ENCODE measurements at places on chromosomes 3 and 15.
A peak's percentile ranks its signal among the peaks of the same experiment; 100 is the strongest.

- DNase-seq, result no peak
These were observed 1.3 kb downstream of the PYGO1 start for GRCh38 chr15:55586808-55587207.

- no peak for DNase-seq
These were observed 88.6 kb upstream of the ZNF385D start for GRCh38 chr3:21839592-21839991.

DNA sequence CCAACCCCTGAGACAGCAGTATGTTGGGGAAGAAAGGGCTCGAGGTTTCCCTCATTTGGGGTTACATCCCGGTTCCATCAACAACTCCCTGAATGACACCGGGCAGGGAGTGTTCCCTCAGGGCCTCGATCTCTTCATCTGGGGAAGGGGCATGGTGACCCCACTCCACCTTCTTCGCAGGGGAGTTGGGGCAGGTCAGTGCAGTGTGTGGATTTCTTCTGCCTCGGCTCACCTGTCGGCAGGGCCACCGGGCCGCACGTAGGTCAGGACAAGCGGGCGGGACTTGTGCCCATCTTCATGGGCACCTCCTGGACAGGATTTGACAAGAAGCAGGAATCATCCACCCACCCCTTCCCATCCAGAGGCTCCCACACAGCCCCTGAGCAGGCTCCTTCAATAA lies 17.4 kb downstream of the GRIP2 start:
- peak; percentile 2 for DNase-seq

DNA sequence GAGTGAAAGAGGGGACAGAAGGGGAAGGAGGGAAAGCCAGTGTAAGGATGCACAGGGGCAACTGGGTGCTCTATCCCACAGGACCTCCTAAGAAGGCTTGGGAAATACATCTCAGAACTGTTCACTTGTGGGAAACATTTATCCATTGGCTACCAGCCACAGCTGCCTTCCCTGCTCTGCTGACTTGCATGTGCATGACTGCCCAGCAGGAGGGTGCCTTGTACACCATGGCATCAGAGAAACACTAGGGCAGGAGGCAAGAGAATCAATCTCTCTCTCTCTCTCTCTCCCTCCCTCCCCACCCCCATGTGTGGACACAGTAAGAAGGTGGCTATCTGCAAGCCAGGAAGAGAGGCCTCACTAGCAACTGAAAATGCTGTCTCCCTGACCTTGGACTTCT lies 62.9 kb upstream of the ZBTB38 start:
- DNase-seq, result no peak

DNA sequence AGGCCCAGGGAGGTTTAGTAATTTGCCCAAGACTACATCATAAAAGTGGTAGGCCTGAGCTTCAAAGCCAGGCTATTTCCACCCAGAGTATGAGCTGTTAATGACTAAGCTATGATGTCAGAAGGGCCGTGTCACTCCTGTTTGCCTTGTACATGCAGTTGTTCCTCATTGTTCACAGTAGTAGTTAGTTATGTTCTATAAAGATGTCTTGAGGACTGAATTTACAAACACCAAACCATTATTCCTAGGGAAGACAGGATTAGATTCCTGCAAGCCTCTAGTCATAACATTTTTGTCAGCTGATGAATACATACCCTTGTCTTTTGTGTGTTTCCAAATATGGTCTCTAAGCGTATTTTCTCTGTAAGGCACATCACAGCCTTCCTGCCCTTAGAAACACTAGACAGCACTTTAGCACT lies 20.9 kb upstream of the LARS2 start:
- no peak for DNase-seq

Measured in glutamatergic neuron (in vitro differentiated cells).